Thyroid gland (tissue), 4 donors: ENCODE measurements at places on chromosomes 2 and 18.
A peak's percentile ranks its signal among the peaks of the same experiment; 100 is the strongest.

DNA sequence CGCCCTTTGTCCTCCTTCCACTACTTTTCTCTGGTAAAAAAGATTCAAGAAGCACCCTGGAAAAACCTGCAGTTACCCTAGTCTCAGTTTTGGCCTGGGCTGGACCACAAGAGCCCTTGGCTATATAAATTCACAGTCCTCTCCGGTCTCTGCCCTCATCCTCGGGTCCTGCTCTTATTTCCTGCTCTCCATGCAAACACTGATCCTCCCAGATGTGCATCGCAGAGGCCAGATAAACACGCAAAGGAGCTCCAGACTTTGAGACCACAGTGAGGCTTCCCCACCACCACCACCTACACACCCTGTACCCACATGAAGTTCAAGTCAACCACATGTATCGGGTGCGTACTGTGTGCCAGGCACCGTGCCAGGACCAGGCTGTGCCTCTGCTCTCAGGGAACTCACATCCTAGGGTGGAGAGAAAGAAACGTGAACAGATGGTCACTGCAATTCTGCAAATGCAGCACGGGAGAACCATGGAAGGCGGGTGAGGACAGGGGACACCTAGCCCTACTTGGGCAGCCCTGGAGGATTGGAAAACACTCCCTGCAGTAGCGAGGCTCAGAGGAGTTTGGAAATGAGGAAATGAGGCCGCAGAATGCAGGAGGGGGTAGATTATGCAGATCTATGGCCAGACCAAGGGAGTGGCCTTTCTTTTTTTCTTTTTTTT lies 7.4 kb downstream of the CTDSP1 start:
- peak; percentile 71 for DNase-seq

DNA sequence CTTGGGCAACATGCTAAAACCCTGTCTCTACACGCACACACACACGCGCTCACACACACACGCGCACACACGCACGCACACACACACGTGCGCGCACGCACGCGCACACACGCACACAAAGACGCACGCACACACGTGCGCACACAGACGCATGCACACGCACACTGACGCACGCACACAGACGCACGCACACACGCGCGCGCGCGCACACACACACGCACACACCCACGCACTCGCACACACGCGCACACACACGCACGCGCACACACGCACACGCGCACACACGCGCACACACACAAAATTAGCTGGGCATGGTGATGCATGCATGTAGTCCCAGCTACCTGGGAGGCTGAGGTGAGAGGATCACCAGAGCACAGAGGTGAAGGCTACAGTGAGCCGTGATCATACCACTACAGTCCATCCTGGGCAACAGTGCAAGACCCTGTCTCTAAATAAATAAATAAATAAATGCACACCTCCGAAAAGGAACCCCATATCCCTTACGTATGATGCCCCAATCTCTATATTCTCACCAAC lies 8.1 kb upstream of the IAH1 start:
- DNase-seq, result no peak

GRCh38 chr2:29920130-29920577 lies 1.2 kb downstream of the ALK start:
- DNase-seq, result peak; percentile 59

DNA sequence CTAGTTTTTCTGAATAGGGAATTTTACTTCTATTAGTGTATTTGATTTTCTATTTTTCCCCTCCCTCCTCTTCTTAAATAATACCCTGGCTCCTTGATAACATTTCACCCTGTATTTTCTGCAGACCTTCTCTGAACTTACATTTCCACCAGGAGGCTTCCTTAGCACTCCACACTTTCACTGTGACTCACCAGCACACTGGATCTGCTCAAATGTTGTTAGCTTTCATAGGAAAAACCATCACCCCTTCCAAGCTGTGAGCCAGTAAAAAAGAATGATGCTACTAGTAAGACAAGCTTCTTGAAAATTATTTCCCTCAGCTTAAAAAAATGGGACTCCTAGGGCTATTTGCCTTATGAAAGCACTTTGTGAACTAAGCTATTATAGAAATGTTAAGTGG lies 16.1 kb downstream of the SUPT7L start:
- no peak for DNase-seq

GRCh38 chr2:210421916-210422315 lies 54.6 kb downstream of the LANCL1 start:
- no peak for DNase-seq

- no peak for DNase-seq
These were observed 246.1 kb upstream of the ST6GAL2 start for GRCh38 chr2:107132070-107132469.

- no peak for DNase-seq
These were observed 158.5 kb downstream of the TGIF1 start for GRCh38 chr18:3608488-3608887.

GRCh38 chr2:39429746-39430145 lies 7.3 kb downstream of the MAP4K3 start:
- no peak for DNase-seq

- DNase-seq, result no peak
These were observed 128.7 kb upstream of the TANK start for GRCh38 chr2:161031511-161031910.

- DNase-seq, result peak; percentile 63
These were observed 110.7 kb downstream of the ICA1L start for GRCh38 chr2:202760848-202761247.

GRCh38 chr2:128282976-128283810 lies 35.5 kb downstream of the HS6ST1 start:
- no peak for DNase-seq

GRCh38 chr2:149346272-149346671 lies 15.9 kb downstream of the LYPD6 start:
- DNase-seq, result no peak

- DNase-seq, result no peak
These were observed 890.6 kb upstream of the LRRTM1 start for GRCh38 chr2:81195017-81195773.

DNA sequence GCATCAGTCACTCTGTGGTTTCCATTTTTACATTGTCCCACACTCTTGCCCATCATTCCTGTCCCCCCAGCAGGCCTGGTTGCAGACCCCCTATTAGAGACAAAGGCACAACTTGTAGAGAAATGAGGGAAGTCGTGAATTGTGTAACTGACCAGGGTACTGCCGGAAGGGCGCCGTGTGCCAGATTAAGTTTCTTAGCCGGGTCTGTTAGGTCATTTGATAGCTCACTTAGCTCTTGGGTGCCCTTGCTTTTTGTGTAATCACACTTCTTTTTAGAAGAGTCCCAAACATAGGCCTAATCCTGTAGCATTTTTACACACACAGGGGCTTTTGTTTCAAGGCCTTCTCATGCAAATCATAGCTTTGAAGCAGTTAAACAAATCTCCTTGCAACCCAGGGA lies 87.2 kb downstream of the CTAGE1 start:
- no peak for DNase-seq

GRCh38 chr2:65278531-65278981 lies 50.9 kb downstream of the ACTR2 start:
- DNase-seq, result no peak

GRCh38 chr2:142915502-142915901 lies 38.0 kb downstream of the KYNU start:
- DNase-seq, result no peak

DNA sequence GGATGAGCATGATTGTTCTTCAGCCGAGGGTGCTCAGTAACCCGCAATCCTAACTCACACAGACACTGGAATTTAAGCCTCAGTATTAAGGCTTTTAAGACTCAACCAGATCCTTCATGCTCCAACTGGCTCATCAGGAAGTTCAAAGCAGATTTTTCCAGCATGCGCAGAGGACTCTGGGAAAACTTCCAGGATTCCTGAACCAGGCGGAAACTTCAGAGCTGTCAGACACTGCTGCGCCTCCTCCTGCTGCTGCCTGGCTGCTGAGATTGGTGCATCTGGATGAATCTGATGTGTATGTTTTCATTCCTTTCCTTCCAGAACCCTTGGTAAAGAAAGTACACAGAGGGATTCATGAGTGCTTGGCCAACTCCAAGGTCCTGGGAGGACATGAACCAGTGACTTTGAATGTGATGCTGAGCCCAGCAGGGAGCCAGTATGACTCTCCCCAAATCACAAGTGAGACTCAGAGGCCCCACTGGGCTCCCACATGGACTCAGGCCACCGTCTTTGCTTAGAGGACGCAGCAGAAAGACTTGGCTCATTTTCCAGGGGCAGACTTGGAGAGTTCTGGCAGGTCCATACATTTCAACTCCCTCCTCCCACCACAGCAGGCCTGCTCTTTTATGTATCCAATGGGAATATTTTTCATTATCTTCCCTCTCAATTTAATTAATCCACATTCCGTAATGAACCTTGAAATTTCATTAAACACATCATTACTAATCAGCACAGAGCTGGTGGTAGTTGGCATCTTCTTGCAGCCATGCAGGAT lies 143.5 kb upstream of the HDAC4 start:
- no peak for DNase-seq

DNA sequence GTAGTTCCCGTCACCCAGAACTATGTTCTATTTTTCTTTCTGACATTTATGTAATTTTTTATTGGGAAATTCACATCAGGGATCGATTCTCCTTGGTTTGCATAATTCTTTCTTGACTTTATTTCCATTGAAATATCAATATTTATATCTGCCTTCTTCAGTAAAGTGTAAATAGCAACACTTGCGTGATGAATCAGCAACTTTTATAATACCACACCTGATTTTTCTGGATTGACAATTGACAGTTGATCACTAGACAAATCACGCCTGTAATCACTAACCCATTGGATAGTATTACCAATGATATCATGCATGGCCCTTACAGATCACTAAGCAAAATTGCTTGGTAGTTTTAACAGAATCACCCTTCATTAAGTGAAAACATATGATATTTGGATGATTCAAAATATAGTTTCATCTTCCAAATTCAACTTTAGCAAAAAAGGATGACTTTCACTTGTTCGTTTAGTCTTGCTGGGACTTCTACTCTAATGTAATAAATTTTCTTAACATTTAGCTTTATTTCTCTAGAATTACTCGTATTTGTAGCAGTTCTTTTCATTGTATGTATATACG lies 139.0 kb upstream of the RASGRP3 start:
- no peak for DNase-seq

DNA sequence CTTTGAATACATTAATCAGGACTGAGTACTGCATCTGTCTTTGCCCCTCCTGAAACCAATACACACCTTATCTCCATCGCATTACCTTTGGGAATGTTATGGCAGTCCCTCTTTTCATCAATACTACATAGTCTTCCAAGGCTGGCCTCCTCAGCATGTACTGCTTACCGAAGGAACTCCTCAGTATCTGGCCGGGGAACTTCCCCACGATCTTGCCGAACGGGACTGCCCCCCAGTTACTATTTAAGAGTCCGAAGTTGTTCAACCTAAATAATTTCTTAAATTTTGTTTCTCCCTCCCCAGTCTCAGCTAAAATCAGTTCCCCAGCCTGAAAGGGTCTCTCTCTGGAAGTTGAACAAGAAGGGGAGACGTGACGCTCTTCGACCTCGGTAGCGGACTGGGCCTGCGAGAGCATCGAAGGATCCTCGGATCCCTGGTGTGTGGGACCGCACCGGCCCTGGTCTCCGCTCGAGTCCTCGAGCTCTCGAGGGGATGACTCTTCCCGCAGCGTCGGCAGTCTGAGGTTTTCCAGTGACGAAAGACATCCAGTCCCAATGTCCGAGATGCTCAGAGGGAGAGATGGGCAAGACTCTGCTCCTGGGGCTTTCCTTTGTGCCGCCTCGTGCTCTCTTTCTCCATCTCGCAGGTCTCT lies 489 bp downstream of the TRMT61B start:
- DNase-seq, result peak; percentile 13
